Stimulated activated CD4-positive, alpha-beta T cell treated with anti-CD3 and anti-CD28 coated beads, Interleukin-12 subunit alpha, Interleukin-12 subunit beta, amount 100 ng/mL, for 4 hours (primary cell): ENCODE measurements at places on chromosomes 4 and X.

DNA sequence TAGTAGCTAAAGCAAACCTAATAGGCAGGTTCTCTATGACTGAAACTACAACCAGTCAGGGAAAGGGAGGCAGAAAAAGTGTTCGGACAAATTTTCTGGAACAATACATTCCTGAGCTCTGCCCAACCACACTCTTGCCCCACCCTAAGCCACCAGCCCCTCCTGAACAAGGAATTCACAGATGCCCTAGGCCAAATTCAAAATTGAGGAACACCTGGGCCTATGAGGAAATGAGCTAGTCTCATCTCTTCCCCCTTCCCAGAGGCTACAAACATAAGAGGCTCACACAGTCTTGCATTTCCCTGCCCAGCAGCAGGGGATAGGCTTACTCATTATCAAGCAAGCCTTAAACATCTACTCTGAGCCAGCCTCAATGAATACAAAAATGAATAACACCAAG is 284.7 kb downstream of the ZNF674 start:
- DNase-seq, result no peak

- no peak for DNase-seq
Measured at GRCh38 chr4:173214231-173214630, 45.6 kb downstream of the GALNT7 start.

DNA sequence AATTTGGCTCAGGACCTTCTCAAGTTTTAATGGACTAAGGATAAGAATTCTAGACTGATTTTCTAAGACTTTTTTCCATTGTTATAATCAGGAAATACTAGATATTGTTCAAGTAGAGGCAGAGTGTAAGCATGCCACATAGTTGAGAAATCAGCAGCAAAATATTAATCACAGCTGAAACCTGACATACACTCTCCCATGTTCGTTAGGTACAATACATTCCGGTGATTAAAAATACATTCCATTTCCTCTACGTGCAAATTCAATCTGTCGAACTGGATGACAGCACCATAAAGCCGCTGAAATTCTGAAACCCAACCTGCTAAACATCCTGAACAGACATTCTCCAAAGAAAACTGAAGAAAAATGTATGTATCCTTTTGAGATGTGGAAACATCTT is 587.6 kb upstream of the DIPK2B start:
- DNase-seq, result no peak

- DNase-seq, result no peak
Measured at GRCh38 chr4:17336069-17336468, 175.8 kb downstream of the QDPR start.

DNA sequence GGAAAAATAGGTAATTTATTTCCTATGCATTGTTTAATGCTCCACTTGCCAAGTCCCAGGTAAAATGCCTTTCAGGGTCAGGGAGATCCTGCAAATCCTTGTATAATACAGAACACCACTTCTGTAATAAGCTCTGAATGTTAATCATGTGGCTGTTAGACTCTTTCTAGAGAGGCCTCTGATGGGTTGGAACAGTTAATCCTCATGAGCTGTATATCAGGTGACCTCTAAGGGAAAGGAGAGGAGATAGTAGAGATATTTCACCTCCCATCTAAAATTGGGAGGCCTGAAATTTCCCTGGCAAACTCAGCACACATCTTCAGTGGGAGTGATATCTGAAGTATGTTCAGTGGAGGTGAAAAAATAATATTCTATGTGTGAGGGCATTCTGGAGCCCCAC is 210.6 kb upstream of the WDFY3 start:
- no peak for DNase-seq

DNA sequence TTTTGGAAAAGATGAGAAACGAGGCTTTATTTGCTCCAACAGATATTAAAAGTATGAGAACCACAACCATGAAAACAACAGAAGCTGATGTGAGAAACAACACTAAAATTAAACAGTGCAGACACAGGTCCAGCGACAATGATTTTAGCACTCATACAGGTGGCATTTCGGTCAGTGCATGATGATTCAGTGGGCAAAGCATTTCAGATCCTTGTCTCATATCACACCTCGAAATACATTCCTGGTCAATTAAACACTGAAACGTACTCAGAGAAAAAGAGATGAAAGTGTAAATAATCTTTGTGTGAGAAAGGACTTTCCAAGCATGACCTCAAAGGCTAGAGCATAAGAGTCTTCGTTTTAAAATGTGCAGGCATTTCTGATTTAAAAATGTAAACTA is 85.2 kb downstream of the ACOX3 start:
- DNase-seq, result no peak

DNA sequence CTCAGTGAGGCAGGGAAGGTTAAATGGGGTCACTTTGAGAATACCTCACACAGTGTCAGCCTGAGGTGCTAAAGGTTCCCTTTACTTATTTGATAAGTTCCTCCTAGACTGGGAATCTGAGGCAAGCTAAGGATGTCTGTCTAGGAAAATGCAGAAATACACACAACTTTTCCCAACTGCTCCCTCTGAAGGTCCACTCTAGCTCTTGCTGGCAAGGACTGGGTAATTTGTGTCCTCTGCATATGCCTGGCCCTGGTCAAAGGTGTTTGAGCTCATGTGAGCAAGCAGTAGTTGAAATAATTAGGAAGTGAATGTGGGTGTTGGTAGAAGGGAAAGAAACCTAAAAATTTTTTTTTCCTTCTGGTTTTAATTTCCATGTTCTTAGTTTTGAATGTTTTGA is 21.3 kb downstream of the TXLNG start:
- no peak for DNase-seq
